ENCODE measurements at places on chromosomes 13 and 19. TPM values are rescaled to one million over a fixed set of nuclear protein-coding genes. Genes with fewer than 3 reads are reported as not detected.

The NLRP11 gene
- total RNA-seq = not detected

- DNase-seq = peak; percentile 45
Measured at GRCh38 chr19:44552324-44552723, 22.8 kb upstream of the CEACAM20 start.

GRCh38 chr13:109121826-109122225, 492.4 kb downstream of the MYO16 start:
- no peak for DNase-seq

DNA sequence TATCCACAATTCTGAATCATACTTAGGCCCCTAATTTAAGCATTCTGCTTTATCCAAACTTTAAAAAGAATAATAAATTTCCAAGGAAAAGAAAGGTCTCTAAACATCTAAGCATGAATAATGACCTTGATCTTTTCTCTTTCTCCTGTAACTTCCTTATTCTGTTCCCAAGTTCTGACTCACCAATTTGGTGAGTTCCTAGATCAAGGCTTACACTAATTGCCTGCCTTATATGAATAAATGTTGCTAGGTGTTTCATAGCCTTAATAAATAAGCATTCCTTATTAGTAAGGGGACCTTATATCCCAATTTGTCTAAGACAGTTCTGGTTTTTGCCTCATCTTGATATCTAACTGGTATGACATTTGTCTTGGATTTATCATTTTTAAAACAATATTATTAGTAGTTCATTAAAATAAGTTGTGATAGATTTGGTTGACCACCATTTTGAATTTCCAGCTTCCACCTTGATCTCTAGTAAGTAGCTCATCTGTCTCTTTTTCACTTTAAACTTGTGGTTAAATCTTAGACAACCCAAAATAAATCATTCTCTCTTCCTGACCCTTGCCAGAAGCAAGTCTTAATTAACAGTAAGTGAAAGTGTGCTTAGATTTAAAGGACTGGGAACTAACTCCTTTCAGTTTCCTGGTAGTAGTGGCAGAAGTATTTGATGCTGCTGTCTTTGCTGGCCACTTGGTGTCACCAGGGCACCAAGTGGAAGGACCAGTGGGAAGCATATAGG, 121.2 kb upstream of the MLNR start:
- no peak for DNase-seq

DNA sequence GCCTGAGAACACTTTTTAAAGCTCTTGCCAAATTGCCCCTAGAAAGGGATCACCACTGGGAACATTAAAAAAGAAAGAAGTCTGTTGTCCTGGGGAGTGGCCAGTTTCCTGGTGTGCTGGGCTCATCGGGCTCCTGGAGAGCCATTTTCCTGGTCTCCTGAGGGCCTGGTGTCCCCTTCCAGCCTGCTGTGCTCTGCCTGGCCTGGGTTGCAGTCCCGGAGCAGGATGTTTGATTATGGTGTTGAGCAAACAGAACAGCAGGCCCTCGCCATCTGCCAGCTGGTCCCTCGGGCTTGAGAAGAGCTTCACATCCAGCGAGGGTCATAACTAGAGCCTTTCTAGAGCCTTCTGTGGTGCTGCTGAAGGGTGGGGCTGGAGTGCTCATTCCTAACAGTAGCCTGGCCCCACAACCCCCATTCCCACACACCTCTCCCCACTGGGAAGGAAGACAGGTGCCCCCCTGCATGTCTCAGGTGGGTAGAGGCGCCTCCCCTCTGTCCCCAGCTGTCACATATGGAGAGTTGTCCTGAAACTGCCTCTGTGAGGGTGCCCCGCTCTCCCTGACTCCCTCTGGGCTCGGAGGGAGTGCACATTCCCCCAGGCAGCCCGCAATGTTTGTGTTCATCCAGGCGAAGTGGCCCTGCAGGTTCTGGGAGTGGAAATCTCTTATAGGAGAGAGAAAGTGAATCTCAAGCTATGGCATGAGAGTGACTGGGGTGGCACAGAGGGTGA, 151.1 kb downstream of the SIPA1L3 start:
- DNase-seq = no peak

- DNase-seq = no peak
Measured at GRCh38 chr13:33014291-33014690, 1.9 kb upstream of the KL start.

DNA sequence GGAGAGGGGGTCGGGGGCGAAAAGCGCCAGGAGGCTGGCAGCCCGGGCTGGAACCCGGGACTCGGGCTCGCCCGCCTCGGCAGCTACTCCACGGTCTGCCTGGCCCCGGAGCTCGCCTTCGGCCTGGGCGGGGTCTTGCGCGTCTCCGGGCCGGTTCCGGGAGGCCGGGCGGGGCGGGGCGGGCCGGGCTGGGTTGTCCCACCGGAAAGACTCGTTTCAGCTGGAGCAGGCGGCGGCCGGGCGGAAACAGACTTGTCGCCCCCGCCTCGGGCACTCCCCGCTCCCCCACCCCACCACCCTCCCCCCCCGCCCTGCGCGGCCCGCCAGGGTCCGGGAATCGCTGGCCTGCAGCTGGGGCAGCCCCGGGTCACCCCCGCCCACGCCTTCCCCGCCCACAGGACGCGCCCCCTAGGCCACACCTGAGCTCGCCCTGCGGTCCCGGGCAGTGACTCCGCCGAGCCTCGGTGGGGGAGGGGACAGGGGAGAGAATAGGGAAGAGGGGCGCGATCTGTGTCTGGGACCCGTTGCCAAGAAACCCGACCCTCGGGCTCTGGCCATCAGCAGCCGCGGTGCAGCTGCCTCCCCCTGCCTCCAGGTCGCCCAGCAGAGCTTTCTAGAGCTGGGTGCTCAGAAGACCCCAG, 109.4 kb downstream of the KCTD15 start:
- peak; percentile 42 for DNase-seq

DNA sequence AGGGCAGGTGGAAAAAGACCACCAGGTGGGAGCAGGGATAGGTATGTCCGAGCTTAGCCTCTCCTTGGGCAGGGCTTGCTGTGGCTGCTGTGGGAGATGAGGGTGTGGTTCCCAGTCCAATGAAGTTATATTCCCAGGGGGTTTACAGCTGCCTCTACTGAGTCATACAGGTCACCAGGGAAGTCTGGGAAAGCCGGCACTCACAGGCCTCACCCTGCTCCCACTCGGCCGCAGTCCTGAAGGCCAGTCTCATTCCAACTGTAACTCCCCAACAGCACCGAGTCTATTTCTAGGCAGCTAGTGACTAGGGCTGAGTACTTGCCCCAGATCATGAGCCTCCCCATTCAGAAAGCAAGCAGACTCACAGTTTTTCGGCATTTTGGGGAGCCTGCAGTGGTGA, 77.1 kb downstream of the FNDC3A start:
- DNase-seq = peak; percentile 29

The ZFP82 gene
- total RNA-seq = 2.5 TPM

GRCh38 chr19:19655641-19656343, 7.7 kb downstream of the ATP13A1 start:
- DNase-seq = no peak

The TLE6 gene
- total RNA-seq = 0.33 TPM

DNA sequence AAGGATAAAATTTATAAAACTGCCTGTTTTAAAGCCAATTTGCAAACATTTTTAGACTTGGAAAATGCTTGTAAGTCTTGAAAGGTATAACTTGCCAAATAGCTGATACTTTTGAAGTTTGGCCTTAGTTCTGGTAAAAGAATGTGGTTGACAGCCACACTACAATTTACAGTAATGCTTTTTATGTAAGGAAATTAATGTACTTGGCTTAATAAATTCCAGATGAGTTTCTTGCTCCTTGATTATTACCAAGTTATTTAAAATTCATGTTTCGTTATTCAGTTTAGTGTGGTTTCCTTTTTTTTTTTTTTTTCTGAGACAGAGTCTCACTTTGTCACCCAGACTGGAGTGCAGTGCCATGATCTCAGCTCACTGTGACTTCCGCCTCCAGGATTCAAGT, 14.9 kb downstream of the LMO7 start:
- no peak for DNase-seq

- peak; percentile 39 for DNase-seq
Measured at GRCh38 chr13:32323912-32324311, 8.6 kb downstream of the BRCA2 start.

DNA sequence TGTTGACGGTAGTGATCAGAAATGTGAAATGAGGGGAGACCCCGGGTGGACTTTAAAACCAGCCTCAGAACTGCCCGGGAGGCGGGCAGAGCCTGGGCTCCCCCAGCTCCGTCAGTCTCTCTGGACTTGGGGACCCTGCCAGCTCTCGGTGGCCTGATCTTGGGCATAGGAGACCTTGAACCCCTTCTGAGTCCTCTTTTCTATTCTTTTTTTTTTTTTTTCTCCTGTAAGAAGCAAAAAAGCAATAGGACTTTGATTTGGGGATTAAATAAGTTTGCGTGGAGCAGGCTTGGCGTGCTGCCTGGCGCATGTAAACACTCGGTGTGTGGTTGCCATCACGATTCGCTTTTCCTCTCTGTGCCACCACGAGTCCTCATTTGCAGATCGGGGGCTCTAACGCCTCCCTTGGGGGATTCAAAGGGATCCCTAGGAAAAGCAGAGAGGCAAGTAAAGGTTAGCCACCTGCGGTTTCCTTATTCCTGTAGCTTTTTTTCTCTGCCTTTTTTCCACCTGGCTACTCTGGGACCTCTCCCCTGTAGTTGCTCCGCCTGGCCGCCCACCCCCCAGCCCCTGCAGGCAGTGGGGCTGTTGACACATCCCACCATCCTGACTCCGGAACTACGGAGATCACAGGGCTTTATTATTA, 1.3 kb downstream of the SAFB start:
- DNase-seq = no peak

The ZGLP1 gene
- total RNA-seq = 1.2 TPM

- no peak for DNase-seq
Measured at GRCh38 chr19:1119475-1120217, 15.9 kb downstream of the GPX4 start.

DNA sequence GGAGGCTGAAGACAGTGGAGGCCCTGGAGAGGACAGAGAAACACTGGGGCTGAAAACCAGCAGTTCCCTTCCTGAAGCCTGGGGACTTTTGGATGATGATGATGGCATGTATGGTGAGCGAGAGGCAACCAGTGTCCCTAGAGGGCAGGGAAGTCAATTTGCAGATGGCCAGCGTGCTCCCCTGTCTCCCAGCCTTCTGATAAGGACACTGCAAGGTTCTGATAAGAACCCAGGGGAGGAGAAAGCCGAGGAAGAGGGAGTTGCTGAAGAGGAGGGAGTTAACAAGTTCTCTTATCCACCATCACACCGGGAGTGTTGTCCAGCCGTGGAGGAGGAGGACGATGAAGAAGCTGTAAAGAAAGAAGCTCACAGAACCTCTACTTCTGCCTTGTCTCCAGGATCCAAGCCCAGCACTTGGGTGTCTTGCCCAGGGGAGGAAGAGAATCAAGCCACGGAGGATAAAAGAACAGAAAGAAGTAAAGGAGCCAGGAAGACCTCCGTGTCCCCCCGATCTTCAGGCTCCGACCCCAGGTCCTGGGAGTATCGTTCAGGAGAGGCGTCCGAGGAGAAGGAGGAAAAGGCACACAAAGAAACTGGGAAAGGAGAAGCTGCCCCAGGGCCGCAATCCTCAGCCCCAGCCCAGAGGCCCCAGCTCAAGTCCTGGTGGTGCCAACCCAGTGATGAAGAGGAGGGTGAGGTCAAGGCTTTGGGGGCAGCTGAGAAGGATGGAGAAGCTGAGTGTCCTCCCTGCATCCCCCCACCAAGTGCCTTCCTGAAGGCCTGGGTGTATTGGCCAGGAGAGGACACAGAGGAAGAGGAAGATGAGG, 1.5 kb downstream of the PPP1R15A start:
- no peak for DNase-seq

GRCh38 chr13:21043898-21044297, 17.5 kb downstream of the LATS2 start:
- DNase-seq = no peak

DNA sequence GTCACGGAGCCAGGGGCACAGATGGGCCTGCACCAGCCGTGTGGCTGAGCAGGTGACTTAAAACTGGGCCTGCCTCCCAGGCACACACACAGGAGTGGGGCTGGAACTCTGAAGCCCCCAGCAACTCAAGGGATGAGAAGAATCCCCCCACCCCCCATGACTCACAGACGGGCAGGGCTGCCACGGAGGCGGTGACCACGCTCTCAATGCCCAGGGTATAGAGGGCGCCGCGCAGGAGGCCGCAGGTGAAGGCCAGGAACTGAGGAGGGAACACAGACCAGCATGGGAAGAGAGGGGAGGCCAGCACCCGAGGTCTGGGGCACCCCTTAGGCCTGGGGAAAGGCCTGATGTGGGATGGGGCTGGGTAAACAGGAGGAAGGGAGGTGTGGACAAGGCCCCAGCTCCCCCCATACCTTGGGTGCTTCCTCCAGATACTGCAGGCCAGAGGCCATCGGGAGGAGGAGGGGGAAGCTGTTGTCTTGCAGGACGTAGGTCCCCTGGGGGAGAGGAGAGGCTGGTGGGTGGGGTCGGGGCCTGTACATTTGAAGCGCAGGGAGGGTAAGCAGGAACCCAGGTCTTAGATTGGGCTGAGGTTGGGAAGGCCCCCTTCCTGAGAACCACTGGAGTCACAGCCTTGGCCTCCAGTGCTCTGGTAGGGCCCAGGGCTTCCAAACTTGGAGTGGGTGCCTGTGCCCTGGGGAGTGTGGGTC, 3.1 kb upstream of the NKPD1 start:
- DNase-seq = no peak

GRCh38 chr13:29816715-29817114, 33.7 kb downstream of the UBL3 start:
- no peak for DNase-seq

The CEACAM8 gene
- total RNA-seq = not detected

DNA sequence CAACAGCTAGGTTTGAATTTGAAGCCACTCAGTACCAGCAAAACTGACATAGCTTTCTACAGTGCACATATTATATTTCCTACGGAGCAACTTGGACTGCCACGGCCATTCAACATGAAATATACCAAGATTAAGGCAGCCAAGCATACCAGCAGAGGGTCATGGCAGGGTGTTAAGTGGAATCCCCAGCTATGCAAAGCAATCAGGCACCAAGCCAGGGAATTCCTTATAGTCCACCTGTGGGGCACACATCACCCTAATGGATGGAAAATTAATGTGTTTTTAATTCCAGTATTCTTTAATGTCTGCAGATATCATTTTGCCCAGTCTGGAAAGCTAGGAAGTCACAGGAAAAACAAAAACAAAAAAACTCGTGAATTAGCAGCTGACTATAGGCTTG, 1190.3 kb downstream of the EFNB2 start:
- no peak for DNase-seq

DNA sequence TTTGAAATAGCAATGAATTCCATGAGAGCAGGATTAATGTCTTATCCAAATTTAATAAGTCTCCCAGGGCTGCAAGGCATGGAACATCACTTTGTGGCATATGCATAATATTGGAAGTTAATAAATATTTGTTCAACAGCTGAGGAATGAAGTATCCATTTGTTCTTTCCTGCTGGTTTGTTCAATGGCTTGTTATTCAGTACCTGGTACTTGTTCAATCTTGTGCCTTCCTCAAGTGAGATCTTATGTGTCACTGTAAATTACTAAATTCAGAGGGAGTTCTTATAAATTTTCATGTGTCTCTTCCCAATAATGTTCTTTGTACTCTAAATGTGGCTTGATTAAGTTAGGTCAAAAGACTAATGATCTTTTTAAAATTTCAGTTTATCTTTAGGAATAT, 1105.5 kb upstream of the SPRY2 start:
- peak; percentile 44 for DNase-seq

The METTL21C gene
- not detected for total RNA-seq

The DHDH gene
- total RNA-seq = 0.33 TPM
